Activated CD8-positive, alpha-beta T cell treated with anti-CD3 and anti-CD28 coated beads, Interleukin-2, amount 10 ng/mL, durations not matched to agents 7 days and 5 days (primary cell): ENCODE measurements at places on chromosomes 4 and X.

DNA sequence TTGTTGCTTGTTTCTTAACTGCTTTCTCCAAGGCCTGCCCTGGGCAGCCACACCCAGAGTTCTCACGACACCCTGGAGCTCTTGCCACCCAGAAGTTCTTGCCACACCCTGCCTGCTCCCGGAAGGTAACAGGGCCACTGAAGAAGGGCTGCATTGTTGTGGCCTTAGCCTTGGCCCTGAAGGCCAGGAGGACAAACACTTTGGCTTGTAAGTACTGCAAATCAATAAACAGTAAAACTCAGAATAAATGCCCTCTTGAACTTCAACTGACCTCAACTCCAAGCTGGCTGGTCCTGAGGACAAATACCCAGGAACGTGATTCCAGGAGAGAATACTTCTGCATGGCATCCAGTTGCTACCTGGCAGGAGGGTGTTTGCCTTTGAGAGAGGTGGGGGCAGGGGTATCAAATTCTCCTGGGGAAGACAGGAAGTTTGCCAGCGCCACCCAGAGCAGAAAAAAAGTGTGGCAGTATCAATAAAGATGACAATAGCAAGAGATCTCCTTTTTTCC lies 54.1 kb downstream of the TLR10 start:
- no peak overlapping the region for H3K27ac ChIP-seq
- peaks cover 2% of the 10 kb centered on the region for H3K36me3 ChIP-seq
- H3K4me3 ChIP-seq, result no peak overlapping the region
- H3K4me1 ChIP-seq, result peaks cover 20% of the 10 kb centered on the region

DNA sequence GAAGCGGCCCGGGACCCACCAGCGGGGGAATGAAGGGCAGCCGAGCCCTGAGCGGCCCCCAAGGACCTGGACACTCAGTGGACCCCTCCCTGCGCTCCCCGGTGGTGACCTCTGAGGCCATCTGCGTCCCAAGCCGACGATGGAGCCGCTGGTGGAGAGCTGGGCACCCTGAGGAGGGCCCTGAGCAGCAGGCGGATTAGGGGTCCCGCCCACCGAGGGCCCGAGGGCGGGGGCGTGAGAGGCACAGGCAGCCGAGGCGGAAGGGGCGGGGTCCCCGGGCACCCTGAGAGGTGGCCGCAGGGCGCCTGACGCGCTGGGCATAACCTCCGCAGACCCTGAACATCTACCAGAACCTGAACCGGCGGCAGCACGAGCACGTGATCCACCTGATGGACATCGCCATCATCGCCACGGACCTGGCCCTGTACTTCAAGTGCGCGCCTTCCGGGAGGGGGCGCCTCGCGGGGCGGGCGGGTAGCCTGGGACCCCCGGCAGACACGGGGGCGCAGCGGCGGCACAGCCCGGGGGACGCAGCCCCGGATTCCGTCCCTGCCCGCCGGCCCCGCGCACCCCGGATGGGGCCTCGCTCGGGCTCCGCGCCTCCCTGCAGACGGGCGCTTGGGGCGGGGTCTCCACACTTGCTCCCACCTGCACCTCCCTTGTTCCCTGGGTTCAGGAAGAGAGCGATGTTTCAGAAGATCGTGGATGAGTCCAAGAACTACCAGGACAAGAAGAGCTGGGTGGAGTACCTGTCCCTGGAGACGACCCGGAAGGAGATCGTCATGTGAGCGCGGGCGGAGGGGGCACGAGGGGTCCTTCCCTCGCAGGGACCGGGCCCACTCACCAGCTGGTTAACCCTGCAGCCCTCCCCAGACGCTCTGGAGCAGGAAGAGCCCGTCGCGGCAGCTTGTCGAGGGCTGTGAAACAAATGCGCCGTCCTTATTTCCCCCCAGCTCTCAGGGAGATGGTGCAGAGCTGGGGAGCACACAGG lies 10.3 kb downstream of the ATP5ME start:
- peak overlapping the region; percentile 81 for H3K4me3 ChIP-seq
- H3K36me3 ChIP-seq, result peaks cover 13% of the 10 kb centered on the region
- peak; percentile 85 for DNase-seq
- peak overlapping the region; percentile 89 for H3K27ac ChIP-seq
- no peaks in the 10 kb centered on the region for H3K27me3 ChIP-seq
- H3K4me1 ChIP-seq, result peaks cover 22% of the 10 kb centered on the region

- no peak overlapping the region for H3K4me3 ChIP-seq
- H3K4me1 ChIP-seq, result no peaks in the 10 kb centered on the region
- H3K36me3 ChIP-seq, result no peaks in the 10 kb centered on the region
- no peak for DNase-seq
Measured at GRCh38 chrX:150087612-150088011, 149.3 kb upstream of the EOLA2 start.

DNA sequence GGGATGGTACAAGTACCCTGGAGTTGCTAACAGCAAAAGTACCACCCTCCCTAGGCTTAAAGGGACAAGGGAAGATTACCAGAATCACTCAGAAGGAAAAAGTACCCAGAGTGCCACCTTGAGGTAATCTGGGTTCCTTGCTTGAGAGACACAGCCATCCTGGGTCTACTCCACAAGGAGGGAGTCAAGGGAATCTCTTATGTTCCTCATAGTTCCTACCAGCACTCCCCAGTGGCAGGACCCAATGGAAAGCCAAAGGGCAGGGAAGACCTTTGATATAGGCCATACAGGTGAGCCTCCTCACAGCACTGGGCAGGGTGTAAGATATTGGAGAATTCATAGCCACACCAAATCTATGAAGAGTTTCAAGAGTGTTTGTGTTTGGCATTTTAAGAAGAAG lies 5.7 kb downstream of the IL2 start:
- H3K36me3 ChIP-seq, result no peaks in the 10 kb centered on the region
- no peak overlapping the region for H3K27ac ChIP-seq
- peaks cover 6% of the 10 kb centered on the region for H3K27me3 ChIP-seq
- DNase-seq, result peak; percentile 26

- no peak overlapping the region for H3K4me3 ChIP-seq
- H3K4me1 ChIP-seq, result no peaks in the 10 kb centered on the region
- no peaks in the 10 kb centered on the region for H3K27me3 ChIP-seq
Measured at GRCh38 chr4:1661695-1662094, 22.4 kb downstream of the FAM53A start.

DNA sequence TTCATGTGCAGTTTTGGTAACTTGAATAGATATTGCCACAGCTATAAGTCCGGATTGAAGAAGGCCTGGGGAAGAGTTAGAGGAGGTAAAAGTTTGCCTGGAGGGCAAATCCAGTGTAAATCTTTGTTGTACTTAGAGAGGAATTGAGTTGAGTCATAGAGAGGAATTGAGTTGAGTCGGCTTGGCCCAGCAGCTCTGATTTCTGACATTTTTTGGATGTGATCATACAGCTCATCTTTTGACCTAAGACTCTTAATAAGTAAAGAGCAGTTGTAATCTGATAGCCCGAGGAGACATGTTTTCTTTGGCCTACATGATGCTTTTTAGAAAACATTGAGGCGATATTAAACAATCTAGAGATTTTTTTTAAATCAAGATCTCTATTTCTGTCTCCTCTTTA lies 3.9 kb downstream of the KIT start:
- H3K27ac ChIP-seq, result no peak overlapping the region
- no peak for DNase-seq
- H3K4me3 ChIP-seq, result no peak overlapping the region
- peaks cover 1% of the 10 kb centered on the region for H3K36me3 ChIP-seq
